Dermis microvascular lymphatic vessel endothelial cell (primary cell): ENCODE measurements at places on chromosomes 6 and 20. TPM values are rescaled to one million over a fixed set of nuclear protein-coding genes. Genes with fewer than 3 reads are reported as not detected.

DNA sequence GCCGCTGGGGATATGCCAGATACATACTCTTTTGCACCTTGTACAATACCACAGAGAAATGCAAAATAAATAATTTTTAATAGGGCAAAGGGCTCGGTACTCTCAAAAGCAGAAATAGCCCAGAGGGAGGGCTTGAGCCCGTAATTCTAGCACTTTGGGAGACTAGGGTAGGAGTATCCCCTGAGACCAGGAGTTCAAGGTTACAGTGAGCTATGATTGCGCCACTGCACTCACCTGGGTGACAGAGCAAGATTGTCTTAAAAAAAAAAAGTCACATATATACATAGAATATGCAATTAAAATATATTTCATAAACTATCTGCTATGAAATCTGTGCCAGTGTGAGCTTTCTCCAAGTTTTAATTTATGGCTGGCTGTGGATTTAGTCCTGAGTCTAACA, 818 bp upstream of the TRMT11 start:
- DNase-seq = no peak

- DNase-seq = peak; percentile 10
These were observed 19.6 kb upstream of the CLIC5 start for GRCh38 chr6:46035242-46035641.

GRCh38 chr6:169145991-169146501, 107.6 kb downstream of the THBS2 start:
- DNase-seq = no peak

DNA sequence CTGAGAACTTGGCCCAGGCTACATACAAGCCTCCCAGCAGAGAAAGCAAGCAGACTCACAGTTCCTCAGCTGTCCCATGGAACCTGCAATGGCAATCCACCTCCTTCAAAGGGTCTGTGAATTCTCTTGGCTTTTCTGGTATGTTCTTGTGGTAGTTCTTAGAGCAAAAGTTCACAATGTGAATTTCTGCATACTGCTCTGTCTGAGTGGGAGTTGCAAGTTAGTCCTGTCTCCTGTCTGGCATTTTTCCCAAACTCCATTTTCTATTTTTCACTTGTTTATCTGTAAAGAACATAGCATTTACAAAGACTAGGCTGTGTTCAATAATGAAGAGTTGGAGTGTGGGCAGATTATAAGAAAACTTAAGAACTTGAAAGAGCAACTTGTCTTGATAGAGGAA, 269.9 kb downstream of the BCKDHB start:
- no peak for DNase-seq

DNA sequence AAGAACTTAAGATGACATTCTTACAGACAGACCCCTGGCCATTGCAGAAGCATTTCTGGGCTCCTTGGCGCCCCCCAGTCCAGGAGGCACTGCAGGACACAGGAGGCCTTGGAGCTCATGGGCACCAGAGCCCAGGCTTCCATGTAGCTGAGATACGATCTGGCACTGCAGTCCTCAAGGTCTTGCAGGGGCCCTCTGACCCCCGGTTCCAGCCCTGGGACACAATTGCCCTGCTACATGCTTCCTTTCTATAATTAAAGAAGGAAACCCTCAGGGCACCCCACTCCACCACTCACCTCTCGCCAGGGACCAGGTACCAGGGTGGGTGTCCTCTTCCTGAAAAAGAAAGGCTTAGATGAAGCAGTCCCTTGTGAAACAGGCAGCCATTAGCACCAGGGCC, 33.6 kb downstream of the WFDC3 start:
- no peak for DNase-seq

- DNase-seq = no peak
These were observed 1.3 kb downstream of the C6orf141 start for GRCh38 chr6:49551866-49552129.

DNA sequence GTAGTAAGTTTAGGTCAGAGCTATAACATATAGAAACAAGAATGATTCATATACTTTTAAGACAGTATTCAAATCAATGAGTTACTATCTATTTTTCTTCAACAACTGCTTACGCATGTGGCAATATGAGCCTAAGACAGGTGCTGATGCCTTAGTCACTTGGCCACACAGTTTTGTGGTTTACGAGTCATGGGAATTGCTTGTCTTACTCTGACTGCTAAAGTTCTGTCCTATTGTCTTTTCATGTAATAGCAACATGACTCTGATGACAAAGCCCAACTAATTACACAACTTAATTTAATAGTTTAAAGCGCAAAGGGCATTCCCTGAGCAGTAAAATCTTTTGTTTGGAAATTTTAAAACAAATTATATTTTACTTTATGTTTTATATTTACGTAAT, 159.3 kb upstream of the CENPW start:
- DNase-seq = peak; percentile 17

DNA sequence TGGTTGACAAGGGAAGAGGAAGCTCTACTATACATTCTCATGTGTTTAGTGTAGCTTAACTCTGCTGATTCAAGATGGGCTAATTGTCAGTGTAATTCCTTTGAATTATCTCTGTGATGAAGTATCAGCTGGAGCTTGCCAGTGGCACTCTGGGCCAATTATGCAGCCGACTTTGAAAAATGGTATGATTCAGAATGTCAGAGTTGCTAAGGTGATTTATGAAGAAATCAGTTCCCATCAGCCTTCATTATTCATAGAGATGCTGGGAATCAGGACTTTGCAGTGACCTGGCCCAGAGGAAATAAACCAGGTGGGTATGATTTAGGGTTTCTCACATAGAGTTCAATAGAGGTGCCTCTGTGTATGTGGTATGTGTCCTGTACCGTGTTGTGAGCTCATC, 33.4 kb downstream of the KCNS1 start:
- DNase-seq = no peak

GRCh38 chr20:54040531-54040930, 29.9 kb downstream of the BCAS1 start:
- DNase-seq = no peak

- DNase-seq = no peak
These were observed 187.2 kb downstream of the FOXC1 start for GRCh38 chr6:1796706-1797529.

GRCh38 chr6:100342830-100343229, 121.9 kb downstream of the SIM1 start:
- DNase-seq = peak; percentile 41

PKIB gene
- total RNA-seq = 0.13 TPM in 2 replicates

IL20RA gene
- 0.26 and 1.1 TPM in 2 replicates for total RNA-seq

NKX2-2 gene
- not detected in 2 replicates for total RNA-seq

SLC12A5 gene
- 0.13 and 0.51 TPM in 2 replicates for total RNA-seq

PLCB1 gene
- total RNA-seq = 10.9 and 13.1 TPM in 2 replicates

NRSN1 gene
- total RNA-seq = not detected in 2 replicates

ABHD12 gene
- 25.4 and 35.1 TPM in 2 replicates for total RNA-seq
